ENCODE measurements at places on chromosomes 6 and 20. TPM values are rescaled to one million over a fixed set of nuclear protein-coding genes. Genes with fewer than 3 reads are reported as not detected.

DNA sequence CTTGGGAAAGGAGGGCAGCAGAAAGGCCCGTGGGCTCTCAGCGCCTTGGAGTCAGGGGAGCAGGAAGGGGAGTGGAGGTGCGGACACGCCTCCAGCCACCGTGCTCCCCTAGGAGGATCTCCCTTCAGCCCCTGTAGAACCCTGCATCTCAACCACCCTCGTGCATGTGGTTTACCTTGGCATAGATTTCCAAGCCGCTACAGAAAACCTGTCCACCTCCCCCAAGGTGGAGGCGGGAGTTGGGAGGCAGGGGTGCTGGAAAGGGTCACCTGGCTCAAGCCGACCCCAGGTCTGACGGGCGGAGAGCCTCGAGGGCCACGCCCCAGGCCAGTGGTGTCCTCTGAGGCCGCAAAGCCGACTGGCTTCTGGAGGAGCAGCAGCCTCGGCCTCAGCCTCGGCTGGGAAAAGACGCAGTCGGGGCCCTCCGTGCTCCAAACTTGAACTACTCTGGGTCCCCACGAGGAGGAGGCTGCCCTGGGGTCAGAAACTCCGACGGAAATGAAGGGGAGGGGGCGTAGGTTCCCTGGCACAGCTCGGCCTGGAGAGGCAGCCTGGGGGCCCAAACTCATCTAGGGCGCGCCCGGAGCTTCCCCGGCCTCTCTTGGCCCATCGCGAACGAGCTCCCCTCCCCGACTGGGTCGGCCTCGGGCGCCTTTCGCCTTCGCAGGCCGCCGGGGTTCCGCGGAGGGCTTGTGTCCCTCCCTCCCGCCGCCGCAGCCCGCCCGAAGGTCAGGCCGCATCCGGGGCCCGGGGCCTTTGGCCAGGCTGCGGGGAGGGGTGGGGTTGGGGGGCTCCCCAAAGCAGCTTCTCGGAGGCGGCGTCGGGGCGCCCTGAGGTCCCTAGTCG lies 6.3 kb upstream of the FOXF2 start:
- no peak for DNase-seq

DNA sequence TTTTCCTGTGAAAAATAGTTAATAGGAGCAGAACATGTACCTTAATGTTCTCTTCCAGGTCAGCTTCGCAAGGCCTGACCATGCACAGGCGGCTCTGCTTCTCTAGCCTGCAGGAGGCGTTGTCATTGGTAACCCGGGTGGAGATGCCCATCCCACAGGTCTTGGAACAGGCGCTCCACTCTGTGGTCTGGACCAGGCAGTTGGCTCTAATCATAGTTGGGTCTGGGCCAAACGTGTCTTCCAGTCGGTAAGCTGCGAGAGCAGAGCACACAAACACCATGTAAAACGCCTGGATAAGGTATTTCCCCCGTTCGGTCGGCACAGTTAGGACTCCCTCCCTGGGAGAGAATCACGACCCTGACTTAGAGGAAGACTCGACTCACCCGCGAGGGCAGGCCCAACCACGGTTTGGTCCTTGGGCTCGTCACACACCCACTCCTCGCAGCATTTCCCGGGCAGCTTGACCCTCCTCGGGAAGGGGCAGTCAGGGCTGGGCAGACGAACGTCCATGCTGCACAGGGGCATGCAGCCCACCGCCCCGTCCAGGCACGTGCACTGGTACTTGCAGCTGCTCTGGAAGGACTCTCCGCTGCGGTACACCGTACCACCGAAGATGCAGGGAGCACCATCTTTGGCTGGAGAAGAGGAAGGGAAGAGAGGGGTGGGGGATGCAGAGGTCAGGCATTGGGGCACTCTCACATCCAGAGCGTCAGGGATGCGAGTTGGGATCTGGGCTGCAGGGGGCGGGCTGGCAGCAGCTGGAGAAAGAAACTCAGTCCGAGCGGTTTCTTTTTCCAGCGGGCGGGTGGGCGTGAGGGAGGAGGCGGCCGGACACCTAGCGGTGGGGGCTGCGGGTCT lies 1.0 kb downstream of the CCN2 start:
- peak; percentile 32 for DNase-seq

GRCh38 chr6:97151601-97152000 lies 131.4 kb downstream of the MMS22L start:
- DNase-seq = no peak

DNA sequence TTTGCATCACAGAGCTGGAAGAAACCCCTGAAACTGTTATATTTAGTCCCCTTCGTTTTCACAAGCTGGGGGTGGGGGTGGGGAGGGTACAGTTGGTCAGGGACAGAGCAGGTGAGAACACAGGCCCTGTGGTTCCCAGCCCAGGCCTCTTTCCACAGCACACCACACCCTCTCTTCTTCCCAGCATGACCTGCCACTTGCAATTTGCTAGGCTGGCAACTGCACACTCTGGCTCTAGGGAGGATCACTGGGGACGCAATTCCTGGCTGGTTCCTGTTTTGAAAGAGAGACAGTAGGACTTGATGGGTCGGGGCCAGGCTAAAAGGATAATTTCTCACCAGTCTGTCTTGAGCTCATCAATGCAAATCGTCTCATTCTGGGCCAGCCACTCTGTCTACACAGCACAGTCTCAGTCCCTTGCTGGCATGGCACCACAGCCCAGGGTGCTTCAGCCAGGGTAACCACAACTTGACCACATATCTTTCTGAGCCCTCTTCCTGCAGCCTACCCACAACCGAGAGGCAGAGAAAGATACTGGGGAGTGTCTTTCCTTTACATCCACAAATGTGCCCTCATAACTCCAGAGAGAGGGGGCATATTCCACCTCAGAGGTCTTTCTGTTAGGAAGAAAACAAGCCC lies 41.7 kb upstream of the EMILIN3 start:
- DNase-seq = no peak

DNA sequence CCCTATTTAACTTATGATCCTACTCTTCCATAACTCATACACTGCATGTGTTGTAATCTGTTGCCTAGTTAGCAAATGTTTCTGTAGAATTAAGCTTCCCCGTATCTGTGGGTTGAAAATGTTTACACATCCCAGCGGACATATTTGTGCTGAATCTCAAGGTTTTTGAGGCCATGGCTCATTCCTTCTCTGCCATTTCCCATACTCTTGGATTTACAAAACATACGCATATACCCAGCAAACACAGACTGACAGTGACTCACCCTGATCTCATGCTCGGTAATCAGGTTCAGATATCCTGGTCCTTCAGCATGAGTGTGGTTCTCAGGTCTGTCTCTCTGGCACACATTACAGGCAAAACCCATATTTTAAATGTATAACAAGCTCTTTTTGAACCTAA lies 58.7 kb downstream of the AGPAT4 start:
- DNase-seq = no peak

CPNE5 gene
- total RNA-seq = 1.2 TPM

SAMD5 gene
- total RNA-seq = not detected

DNA sequence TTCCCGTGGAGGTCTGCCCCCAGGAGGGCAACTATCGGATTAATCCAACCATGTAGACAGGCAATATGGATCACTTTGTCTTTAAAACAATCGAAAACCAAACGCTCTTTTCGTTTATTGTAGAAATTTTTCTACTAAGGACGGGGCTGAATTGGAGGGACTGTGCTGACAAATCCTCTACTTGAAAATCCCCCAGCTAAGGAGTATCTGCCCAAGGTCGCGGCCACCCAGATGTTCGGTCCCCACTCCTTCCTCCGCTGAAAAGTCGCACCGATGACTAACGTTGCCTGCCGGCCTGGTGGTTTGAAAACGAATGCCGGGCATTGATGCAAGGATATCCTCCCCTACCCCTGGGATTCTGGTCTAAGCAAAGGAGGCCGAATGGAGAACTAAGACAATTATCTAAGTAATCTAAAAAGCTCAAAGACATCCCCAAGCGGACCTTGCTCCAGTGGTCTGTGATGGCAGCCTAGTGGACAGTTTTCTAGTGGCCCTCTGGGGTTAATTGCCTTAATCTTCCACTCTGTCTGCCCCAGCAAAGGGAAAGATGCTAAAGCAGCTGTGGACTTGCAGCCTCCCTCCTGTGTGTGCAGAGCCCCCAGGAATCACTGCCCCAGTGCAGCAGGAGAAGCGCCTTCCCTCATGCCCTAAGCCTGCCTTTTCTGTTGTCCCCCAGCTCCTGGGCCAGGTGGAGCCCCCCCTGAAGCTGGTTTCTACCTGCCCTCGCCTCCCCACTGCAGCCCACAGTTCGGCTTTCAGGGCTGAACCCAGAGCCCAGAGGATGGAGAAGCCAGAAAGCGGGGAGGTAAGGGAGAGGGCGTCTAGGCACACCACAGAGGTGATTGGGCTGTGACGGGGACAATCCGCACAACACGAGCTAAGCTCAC lies 3.6 kb upstream of the FOXC1 start:
- no peak for DNase-seq

DNA sequence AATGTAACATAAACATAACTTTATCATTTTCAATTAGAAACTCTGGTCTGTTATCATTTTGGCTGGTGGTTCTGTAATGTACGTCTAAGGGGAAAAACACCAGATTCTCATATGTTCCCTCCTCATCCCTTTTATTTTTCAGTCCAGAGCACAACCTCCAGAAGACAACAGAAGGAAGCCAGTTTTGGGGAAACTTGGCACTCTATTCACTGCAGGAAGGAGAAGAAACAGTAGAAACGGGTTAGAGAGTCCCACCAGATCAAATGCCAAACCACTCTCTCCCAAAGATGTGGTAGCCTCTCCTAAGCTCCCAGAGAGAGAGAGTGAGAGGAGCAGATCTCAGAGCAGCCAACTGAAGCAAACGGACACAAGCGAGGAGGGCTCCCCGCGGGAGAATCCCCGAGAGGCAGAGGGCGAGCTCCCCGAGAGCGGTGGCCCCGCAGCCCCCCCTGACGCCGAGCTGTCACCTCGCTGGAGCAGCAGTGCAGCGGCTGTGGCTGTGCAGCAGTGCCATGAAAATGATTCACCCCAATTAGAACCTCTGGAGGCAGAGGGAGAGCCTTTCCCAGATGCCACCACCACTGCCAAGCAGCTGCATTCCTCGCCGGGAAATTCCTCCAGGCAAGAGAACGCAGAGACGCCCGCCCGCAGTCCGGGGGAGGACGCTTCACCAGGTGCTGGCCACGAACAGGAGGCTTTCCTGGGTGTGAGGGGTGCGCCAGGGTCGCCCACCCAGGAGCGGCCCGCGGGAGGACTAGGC lies 117.8 kb downstream of the RTN4IP1 start:
- DNase-seq = peak; percentile 61

DNA sequence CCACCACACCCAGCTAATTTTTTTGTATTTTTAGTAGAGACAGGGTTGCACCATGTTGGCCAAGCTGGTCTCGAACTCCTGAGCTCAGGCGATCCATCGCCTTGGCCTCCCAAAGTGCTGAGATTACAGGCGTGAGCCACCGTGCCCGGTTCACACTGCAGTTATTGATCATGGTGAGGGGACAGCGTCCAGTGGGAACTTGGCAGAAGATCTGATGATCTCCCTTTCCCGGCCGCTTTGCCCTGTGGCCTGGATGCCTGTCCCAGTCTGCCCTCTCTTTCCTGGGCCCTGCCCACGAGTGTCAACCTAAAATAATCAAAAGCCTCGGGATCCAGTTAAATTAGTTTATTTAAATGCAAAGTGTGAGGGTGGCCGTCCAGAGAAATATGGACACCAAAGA lies 42.2 kb downstream of the CPNE5 start:
- no peak for DNase-seq

DNA sequence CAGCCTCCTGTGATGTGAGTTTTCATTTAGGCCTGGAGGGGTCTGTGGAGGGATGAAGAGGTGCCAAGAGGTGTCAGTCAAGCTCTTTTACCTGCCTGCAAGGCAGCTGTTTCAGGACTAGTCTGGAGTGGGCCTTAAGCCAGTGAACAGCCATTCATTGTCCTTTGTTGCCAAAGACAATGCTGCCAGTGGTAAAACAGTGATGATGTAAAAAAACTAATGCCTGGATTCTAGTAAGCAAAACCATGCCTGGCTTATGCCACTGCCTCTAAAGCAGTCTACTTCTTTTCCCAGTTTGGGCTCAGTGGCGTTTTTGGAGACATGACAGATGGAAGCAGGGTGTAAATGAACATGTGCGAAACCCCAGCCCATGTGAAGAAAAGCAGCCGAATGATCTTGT lies 93.5 kb upstream of the KCNK16 start:
- DNase-seq = no peak

DNA sequence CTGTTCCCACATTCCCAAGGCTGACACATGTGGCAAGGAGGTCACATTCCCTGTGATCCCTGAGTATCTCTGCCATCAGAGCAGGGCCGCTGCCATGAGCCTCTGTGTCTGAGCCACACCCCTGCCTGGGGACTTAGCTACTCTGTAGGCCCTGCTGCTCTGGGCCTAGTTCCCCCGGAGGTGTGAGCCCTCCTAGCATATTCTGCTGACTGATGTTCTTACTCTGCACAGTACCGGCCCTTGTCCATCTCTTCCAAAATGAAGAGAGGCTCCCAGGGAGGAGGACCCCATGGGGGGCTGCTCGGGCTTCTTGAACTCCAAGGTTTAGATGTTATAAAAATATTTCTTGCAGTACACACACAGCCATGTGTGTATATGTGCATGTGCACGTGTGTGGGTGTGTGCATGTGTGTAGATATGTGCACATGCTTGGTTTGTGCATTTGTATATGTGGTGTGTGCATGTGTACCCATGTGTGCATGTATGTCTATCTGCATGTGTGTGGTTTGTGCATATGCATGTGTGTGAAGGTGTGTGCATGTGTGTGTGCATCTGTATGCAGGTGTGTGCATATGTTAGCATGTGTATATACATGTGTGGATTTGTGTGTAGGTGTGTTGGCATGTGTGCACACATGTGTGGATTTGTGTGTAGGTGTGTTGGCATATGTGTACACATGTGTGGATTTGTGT lies 101.2 kb downstream of the ERMARD start:
- no peak for DNase-seq

SLC35D3 gene
- total RNA-seq = not detected

LTB gene
- total RNA-seq = 52.3 TPM

- DNase-seq = no peak
Measured at GRCh38 chr6:91786474-91787184, 1199.8 kb upstream of the MAP3K7 start.

BTNL2 gene
- not detected for total RNA-seq

CCNC gene
- total RNA-seq = 51.6 TPM

DNA sequence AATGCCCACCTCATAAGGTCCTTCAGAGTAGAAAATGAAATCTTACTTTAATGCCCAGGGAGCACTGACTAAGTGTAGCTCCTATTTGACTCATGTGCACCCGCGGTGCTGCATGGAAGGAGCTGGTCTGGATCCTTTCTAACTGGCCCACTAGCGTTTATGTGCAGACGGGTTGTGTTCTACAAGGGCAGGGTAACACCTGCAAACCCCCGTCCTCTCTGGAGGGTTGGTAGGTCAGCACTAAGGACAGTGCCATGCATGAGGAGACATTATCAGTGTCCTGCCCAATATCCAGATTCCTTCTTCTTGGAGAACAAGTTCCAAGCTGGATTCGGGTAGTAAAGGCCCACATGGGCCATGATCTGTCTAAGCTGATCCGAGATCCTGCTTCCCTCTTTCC lies 140.3 kb downstream of the ANKRD60 start:
- no peak for DNase-seq

GRCh38 chr6:149169761-149170511 lies 147.6 kb upstream of the TAB2 start:
- no peak for DNase-seq

GRCh38 chr6:95848717-95849116 lies 167.1 kb upstream of the FUT9 start:
- no peak for DNase-seq

GRCh38 chr6:145643760-145644159 lies 91.6 kb downstream of the EPM2A start:
- DNase-seq = no peak

GABRR1 gene
- total RNA-seq = not detected

All from activated naive CD4-positive, alpha-beta T cell treated with anti-CD3 and anti-CD28 coated beads for 36 hours (primary cell).